ENCODE measurements at places on chromosomes 5 and 9. TPM values are rescaled to one million over a fixed set of nuclear protein-coding genes. Genes with fewer than 3 reads are reported as not detected.

DNA sequence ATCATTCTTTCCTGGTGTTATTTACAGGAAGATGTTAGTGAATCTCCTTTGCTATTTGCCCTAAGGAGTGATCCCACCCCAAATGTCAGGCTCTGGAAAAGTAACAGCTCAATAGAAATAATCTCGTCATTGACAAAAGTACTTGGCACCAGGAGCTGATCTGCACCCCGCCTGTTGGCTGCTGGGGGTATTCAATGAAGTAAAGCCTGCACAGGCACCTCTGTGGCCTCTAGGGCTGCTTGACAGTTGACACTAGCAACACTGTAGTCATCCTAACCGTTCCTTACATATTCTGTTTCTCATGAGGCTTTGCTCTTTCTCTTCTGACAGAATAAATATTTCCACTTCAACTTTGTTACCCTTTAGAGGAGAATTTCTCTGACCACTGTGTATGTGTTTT, 103.4 kb downstream of the DOCK2 start:
- no peak for DNase-seq

DNA sequence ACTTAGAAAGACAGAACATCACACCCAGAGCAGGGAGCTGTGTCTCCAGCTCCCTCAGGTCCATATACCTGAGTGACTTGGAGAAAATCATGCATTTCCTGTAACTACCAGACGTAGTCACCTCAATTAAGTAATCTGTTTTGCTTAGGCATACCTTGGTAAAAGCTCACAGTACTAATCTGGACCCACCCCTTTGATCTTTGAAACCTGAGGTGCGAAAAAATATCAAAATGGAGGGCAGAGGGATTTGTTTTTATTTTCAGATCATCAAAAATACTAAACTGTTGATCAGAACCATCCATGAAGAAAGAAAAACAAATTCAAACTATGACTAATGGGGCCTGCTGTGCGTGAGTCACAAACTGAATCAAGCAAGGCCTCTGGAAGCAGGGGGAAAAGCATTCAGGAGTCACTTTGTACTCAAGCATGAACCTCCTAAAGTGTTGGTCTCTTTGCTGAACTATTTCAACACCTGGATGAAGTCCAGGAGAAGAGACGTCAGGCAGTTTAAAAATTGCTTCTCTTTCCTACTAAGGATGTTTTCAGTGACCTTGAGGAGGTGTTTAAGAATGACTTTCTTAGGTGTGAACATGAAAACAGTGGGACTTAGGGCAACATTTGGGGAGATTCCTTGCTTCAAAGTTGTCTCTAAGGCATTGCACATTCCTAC, 76.3 kb downstream of the MUSK start:
- DNase-seq = no peak

DNA sequence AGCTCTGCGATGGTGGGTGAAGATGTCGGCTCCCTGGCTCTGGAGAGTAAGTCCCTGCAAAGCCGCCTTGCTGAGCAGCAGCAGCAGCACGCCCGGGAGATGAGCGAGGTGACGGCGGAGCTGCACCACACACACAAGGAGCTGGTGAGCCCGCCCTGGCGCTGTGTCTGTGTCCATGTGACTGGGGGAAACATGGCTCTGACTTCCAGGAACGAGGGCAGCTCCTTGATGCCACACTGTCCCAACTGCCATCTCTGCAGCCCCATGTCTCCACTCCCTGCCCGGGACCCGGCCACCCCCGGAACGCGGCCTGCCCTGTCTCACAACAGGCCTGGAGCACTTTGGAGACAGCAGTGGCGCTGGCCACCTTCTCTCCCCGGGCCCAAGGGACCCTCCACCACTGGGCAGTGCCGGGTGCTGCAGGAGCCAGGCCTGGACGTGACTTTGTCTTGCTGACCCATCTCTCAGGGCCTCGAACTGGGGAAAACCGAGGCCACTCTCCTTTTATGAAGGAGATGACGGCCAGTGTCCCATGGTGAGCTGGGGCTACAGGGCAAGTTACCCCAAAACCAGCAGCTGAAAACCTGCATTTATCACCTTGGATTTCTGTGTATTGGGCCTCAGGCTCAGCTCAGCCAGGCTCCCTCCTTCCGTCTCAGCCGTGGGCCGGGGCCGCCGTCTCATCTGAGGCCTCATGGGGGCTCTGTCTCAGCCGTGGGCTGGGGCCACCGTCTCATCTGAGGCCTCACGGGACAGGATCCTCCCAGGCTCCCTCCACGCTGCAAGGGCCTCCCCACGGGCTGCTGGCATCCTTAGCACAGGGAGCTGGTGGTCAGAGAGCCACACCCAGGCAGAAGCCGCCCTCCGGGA, 28.6 kb downstream of the CEP72 start:
- DNase-seq = no peak

- no peak for DNase-seq
Measured at GRCh38 chr5:138111937-138112336, 27.3 kb downstream of the NME5 start.

- no peak for DNase-seq
Measured at GRCh38 chr5:178201221-178201926, 3.0 kb upstream of the HNRNPAB start.

Gene CXCL14
- not detected for total RNA-seq

Gene SV2C
- not detected for total RNA-seq

Gene EXOSC2
- 59.1 TPM for total RNA-seq
